ENCODE measurements at places on chromosomes 2 and 18.

- DNase-seq = no peak
Measured at GRCh38 chr18:53887447-53887846, 337.0 kb downstream of the MBD2 start.

GRCh38 chr2:217147818-217148217 lies 288.0 kb upstream of the TNP1 start:
- no peak for DNase-seq

GRCh38 chr2:55550368-55551102 lies 31.0 kb downstream of the CFAP36 start:
- peak; percentile 5 for DNase-seq

DNA sequence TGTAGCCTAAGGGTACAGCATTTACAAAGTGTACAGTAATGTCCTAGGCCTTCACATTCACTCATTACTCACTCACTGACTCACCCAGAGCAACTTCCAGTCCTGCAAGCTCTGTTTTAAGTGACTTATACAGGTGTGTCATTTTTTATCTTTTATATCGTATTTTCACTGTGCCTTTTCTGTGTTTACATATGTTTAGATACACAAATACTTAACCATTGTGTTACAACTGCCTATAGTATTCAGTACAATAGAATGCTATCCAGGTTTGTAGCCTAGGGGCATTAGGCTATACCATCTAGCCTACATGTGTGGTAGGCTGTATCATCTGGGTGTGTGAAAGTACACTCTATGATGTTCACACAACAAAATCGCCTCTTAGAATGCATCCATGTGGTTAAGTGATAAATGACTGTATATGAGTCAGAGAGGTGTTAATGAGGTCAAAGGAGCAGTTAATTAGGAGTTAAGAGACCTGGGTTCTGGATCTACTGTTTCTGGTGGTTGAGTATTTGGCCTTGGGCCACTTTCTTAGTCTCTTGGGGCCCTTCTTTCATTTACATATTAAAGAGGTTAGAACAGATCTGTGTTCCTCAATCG lies 149.1 kb downstream of the GREB1L start:
- DNase-seq = peak; percentile 58

GRCh38 chr18:2657788-2658458 lies 2.4 kb downstream of the SMCHD1 start:
- DNase-seq = peak; percentile 13

DNA sequence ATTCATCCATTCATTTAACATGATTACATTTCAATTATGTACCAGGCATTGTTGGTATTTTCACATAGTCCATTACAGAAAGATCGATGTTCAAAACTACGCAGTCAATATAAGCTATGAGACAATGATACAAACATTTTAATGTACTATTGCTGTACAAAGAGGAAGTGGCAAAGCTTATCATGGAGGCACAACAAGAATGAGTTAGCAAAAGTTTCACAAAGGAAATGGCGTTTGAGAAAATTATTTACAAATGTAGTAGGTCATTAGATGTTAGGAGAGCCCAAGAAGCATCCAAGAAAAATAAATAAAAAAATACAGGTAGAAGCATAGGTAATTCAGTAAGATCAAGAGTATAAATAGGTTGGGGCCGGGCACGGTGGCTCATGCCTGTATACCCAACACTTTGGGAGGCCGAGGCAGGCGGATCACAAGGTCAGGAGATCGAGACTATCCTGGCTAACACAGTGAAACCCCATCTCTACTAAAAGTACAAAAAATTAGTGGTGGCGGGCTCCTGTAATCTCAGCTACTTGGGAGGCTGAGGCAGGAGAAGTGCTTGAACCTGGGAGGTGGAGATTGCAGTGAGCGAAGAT lies 1730.8 kb upstream of the CELF4 start:
- DNase-seq = no peak

DNA sequence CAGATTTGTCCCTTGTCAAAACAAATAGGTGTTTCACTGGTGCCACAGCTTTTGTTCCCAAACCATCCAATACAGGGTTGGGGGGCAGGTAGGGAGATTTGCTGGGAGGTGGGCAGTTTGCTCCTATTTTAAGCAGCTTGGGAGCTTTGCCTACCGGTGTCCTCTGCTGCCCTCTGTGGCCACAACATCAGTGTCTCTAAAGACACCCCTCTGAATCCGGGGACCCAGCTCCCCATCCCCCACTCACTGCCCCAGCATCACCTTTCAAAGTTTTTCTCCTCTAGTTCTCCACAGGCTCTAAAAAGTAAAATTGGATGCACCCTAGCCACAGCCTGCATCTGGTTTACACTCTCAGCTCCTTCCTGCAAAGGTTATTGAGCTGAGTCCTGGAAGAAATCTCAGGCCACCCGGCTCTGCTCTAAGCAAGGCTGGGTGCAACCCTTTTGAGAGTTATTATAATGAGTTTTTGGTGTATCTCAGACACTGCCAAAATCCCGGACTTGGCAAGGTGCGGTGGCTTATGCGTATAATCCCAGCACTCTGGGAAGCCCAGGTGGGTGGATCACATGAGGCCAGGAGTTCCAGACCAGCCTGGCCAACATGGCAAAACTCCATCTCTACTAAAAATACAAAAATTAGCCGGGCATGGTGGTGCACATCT lies 2.9 kb upstream of the EPAS1 start:
- no peak for DNase-seq

DNA sequence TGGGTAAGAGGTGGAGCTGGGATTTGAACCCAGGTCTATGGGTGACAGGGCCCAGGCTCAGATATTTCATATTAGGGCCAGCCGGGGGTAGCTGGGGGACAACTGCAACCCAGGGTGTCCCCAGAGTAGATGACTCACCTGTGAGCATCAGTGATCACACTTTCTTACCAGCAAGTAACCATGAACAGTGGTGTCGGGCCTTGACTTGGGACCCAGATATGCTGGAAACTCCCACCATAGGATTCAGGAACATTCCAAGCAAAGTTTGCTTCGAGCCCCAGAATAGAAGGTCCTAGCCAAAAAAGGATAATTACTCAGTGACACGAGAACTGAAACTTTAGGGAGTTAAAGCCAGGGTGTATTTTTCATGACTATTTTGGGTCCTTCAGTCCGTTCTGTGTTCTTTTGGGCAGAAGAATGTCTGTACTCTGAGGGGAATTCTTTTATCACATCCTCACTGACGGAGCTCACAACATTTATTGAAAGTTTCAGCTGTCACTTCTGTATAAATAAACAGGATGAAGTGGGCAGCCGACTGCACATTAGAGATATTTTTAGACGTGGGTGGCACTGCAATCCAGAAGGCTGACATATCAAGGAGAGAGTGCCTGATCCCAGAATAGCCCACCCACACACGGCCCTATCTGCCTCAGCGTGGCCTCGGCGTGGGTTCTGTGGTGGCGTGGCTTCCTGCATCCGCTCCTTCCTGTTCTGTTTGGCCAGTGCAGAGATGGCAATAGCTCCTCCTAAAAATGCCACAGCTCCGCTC lies 45.6 kb downstream of the RAMP1 start:
- DNase-seq = no peak

GRCh38 chr2:119224391-119225104 lies 914 bp downstream of the STEAP3 start:
- no peak for DNase-seq

DNA sequence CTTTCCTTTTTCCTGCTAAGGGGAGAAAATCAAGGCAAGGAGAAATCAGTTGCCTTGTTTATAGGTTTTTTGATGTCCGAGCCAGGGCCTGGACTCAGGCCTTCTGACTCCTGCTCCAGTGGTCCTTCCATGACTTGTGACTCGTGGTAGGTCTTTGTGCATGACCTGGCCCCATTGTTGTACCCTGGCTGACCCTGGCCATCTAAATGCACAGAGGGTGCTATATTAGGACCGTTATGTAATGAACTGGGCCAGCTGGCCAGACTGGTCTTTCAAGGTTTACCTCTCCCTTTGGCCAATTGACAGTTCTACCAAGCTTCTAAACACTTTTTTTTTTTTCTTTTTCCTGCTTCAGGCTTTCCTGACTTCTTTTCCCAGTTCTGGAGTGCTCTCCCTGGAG lies 81.1 kb downstream of the SETBP1 start:
- no peak for DNase-seq

DNA sequence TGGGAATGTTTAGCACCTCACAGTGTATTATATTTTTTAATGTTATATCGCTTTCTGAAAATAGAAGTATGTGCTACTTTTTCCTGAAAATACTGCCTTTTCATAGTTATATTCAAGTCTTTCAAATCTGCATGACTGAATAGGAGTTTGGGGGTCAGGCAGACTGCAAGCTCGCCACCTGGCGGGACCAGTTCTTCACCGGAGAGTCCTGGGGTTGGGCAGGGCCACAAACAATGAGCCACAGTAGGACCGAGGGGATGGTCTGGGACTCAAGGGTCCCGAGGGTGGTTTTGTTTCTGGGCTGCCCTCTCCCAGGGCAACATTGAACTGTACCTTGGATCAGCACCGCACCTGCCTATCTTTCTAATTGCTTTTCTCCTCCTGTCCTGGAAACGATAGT lies 70.6 kb downstream of the VWA3B start:
- DNase-seq = no peak

DNA sequence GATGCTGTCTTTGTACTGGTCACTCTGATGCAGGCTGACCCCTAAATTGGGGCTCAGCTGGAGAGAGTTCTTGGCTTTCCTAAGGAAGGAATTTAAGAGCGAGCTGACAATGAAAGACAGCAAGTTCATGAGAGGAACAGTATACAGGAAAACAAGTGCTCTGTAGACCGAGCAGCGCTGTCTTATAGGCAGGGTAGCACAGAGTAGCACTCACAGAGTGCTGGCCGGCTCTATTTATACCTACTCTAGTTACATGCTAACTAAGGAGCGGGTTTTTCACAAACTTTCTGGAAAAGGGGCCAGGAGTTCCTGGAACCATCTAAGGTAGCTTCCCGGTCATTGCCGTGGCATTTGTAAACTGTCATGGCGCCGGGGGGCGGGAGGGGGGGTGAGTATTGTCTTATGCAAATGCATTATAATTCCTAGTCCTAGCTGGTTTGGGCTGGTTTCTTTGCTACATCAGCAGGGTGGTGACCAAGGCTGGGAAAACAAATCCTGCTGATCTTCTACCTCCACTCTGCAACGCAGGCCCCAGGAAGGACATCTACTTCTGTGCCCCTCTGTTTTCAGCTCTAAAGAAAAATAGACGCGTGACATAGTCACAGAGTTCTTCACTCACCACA lies 31.6 kb upstream of the MAP3K20 start:
- no peak for DNase-seq

GRCh38 chr2:191467113-191467512 lies 210.8 kb upstream of the NABP1 start:
- no peak for DNase-seq

GRCh38 chr2:84879584-84880394 lies 1.1 kb downstream of the TRABD2A start:
- DNase-seq = no peak

DNA sequence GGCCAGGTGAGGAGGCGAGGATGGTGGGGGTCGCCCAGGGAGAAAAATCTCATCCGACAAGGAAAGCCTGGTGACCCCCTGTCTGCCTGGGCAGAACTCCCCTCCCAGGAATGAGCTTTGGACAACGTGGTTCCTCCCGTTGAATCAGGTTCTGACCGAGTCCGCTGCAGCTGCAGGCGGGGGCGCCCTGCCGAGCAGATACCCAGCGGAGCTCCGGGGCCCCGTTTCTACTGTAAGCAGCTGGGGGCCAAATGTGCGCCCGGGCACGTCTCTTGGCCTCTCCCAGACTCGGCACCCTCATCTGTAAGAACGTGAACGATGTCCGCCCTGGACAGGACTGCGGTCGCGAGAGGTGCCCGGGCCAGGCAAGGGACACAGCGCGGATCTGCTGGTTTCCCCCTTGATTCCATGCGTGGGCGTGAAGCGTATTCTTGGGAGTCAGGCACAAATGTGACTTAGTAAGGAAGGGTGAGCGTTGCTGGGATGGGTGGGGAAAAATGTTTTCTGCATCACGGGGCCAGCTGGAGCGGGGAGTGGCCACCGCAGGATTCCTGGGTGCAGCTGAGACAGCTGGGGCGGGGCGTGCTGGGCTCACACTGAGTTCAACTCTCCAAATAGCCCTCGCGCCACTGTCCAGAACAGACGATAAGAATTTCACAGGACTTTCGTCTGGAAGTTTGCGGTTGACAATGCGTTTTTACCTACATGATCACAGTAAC lies 20.2 kb upstream of the TUBB6 start:
- no peak for DNase-seq

Data from NCI-H774 (cell line).